Stimulated activated CD4-positive, alpha-beta T cell treated with anti-CD3 and anti-CD28 coated beads, Interleukin-2, amount 100 ng/mL, for 4 hours (primary cell): ENCODE measurements at places on chromosomes 3 and 15.

- DNase-seq = no peak
Observed at GRCh38 chr15:84006421-84006820, 229.2 kb upstream of the GOLGA6L4 start.

GRCh38 chr15:75583701-75584100 lies 4.6 kb upstream of the PTPN9 start:
- no peak for DNase-seq

DNA sequence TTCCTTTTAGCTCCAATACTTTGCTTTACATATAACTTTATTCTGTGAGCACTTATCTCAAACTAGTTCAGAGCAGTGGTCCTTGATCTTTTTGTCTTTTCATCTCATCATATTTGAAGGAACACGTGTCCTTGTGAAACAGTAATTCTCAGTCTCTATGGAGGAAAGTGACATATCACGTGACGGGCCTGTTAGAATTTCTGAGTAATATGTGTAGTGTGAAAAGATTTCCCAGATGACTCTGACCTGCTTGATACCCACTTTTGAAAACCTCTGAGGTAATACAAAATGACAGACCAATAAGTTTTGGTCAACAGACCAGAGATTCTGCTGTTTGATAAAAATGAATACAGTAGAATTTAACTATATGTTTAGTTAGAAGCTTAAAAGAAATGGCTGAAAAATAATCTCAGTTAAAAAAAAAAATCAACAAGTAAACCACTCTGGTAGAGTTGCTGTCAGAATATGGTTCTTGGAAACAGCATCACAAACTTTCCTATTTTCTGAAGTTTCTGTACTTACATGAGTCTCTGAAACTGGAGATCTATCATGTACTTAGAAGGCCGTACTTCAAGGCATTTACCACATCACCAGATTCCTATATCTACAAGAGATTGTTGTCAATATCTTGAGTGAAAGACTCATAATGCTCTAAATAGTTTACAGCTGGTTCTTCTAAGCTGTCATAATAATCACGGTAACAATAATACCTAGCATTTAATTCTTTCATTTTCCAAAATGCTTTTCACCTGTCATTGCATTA lies 590.2 kb upstream of the TBL1XR1 start:
- DNase-seq = no peak

DNA sequence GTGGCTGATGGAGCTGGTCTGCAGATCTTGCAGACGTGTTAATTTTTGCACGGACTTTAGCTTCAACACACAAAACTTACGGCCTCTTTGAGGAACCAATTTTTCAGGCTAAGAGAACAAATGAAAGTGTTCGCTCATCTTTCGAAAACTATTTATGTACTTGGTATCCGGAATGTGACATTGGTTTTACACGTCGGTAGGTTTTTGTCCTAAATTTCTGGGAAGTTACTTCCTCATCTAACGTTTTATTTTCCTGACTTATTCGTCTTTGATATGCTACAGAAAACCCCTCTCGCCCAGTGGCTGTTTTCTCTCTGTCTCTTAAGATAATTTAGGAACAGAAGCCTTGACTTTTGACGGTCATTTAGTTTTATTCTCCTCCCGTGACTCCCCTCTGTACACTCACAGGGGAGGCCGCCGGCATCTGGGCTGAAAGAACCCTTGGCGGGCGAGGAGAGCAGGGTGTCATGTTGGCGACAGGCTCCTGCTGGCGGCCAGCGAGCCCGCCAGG lies 834 bp upstream of the GREM1 start:
- no peak for DNase-seq

GRCh38 chr3:13149330-13150108 lies 76.3 kb upstream of the IQSEC1 start:
- no peak for DNase-seq
